ENCODE measurements at places on chromosomes 3 and 15.

DNA sequence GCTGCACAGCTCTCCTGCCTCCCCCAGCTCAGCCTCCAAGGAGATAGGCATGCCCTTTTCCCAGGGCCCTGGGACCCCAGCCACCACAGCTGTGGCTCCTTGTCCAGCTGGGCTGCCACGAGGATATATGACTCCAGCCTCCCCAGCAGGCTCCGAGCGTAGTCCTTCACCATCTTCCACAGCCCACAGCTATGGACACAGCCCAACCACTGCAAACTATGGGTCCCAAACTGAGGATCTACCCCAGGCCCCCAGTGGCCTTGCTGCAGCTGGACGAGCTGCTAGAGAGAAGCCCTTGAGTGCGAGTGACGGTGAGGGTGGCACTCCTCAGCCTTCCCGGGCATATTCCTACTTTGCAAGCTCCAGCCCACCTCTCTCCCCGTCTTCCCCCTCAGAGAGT lies 20.5 kb upstream of the APEH start:
- DNase-seq = no peak

DNA sequence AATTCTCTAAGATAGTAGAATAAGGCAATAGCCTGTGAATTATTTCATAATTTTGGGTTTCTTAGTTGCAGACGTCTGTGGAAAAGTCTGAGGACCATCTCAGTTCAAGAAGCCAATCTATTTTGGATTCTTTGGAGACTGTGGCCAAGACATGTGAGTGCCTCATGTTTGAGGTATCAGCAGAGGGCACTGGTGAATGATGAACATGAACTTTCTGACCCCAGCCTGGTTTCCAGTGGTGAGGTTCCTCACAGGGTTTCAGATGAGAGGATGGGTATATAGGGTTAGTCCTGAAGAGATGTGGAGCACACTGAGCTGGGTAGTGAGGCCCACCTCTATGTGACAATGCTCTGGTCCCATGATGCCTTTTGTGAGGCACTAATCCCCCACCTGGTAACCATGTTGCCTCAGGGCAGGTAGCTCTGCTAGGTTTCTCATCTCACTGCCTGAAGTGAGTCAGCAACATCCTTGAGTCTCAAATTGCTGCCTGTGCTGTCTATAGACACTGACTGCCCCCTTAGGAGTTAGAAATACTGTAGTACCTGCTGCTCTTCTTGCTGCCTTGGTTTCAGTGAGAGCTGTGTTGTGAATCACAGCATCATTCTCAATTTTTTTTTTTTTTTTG lies 32.3 kb downstream of the C3orf62 start:
- no peak for DNase-seq

DNA sequence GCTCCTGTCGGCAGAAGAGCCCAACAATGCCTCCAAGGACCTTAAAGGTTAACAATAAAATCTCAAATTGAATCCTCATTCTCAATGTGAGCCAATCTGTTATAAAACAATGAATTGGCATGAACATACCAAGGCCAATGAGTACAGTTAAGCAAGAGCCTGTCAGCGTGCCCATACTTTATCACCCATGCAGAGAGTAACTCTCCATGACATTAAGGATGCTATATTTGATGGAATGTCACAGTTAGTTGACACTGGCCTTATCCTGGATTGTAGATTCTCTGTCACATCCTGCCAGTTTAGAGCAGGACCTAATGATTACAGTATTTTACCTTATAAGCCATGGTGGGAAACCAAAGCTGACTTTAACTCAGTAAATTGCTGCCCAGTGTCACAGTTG lies 335.4 kb upstream of the MDFIC2 start:
- no peak for DNase-seq

- DNase-seq = no peak
Observed at GRCh38 chr15:33738941-33739664, 229.2 kb upstream of the CHRM5 start.

DNA sequence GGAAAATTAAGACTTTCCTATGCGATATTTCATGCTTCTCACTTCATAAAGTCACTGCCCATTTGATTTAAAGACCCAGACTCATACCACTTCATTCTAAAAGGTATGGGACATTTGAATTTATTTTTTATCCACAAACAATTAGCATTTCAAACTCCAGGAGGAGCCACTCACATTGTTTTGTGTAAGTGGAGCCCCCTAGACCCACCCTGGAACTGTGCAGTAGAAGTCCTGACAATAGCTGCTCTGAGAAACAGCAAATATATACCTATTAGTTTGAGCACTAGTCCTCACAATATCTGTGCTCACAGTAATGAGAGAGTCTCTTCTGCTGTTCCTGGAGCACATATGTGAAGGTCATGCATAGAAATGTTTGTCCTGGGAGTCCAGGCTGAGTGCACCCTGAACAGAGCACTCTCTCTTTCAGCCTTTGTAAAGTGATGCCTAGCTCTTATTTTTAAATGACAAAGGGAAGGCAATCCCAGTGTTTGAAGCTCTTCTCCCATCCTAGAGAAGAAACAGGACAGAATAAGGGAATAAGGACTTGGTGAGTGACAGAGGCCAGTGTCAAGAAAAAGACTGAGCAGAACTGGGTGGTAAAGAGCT lies 127.5 kb upstream of the STRIT1 start:
- DNase-seq = no peak
